H9 (cell line): ENCODE measurements at places on chromosomes 1 and 21. TPM values are rescaled to one million over a fixed set of nuclear protein-coding genes. Genes with fewer than 3 reads are reported as not detected.
A peak's percentile ranks its signal among the peaks of the same experiment; 100 is the strongest.

DNA sequence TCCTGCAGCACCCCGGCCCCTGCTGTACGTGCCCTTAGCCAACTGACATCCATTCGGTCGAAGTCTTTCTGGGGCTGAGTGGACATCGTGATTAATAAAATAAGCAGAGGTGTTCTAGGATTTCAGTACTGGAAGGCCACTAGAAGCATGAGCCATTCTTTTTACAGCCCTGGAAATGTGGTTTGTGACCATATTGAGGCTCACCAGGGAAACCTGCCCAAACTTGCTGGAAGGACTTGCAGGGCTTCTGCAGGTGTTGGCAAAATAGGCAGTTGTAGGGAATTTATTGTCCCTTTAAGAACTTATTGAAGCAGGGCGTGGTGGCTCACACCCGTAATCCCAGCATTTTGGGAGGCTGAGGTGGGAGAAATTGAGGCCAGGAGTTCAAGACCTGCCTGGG is 80.8 kb downstream of the DOP1B start:
- no peak overlapping the region for H3K27ac ChIP-seq
- no peak overlapping the region for H3K4me3 ChIP-seq
- no peak for DNase-seq
- H3K27me3 ChIP-seq = no peaks in the 10 kb centered on the region

DNA sequence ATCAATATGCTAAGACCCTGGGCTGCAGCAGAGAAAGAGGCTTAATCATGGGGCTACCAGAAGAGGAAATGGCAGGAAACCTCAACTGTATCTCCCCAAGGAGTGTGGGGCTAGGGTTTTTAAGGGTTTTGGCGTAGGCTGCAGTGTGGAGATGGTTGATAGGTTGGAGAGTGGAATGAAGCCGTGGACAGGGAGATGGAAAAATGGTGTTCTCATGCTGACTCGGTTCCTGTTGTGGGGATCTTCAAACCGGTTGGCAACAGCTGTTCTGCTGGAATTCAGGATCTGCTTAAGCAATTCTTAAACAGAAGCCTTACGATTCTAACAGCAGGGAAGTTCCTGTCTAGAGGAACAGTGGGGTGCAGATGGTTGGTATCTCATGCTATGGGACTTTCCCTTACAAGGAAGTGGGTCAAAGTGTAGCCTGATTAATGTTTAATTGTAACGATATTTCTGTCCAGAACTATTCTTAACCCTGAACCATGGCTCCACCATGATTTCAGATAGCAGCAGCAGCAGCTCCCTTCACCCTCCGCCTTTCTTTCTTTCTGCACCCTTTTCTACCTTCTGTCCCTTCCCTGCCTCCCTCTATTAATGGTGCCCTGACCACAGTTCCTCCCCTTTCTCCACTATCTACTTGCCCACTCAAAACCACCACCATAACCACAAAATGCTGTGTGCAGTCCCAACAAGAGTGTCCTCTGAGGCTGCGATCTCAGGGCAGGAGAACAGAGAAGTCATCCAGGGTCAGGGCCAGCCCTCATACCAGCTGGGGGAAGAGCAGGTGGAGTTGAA is 30.8 kb downstream of the RSPH1 start:
- H3K4me1 ChIP-seq = peaks cover 11% of the 10 kb centered on the region; the same call in 1 of the 2 replicates
- H3K27ac ChIP-seq = no peak overlapping the region
- no peak overlapping the region; the same call in 2 of the 3 replicates for H3K4me3 ChIP-seq
- no peaks in the 10 kb centered on the region for H3K27me3 ChIP-seq
- no peak for DNase-seq

- no peaks in the 10 kb centered on the region; the same call in 1 of the 2 replicates for H3K36me3 ChIP-seq
- H3K27me3 ChIP-seq = no peaks in the 10 kb centered on the region
- no peak overlapping the region for H3K4me3 ChIP-seq
- no peak overlapping the region for H3K27ac ChIP-seq
- peaks cover 3% of the 10 kb centered on the region; the same call in 1 of the 2 replicates for H3K4me1 ChIP-seq
Observed at GRCh38 chr1:202580619-202581018, 129.6 kb downstream of the SYT2 start.

DNA sequence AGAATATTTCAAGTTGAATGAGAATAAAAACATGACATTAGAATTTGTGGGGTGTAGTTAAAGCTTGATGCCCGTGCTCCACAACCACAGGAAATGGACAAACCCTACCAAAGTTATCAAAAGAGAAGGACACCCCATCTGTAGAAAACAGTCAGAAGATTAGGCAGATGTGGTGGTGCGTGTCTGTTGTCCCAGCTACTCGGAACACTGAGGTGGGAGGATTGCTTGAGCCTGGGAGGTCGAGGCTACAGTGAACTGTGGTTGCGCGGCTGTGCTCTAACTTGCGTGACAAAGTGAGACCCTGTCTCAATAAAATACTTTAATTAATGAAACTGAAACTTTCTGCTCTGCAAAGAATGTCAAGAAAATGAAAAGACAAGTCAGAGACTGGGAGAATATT is 1.5 kb upstream of the SPATC1L start:
- no peaks in the 10 kb centered on the region for H3K27me3 ChIP-seq
- no peak for DNase-seq
- peak overlapping the region; percentile 74 for H3K4me3 ChIP-seq
- H3K4me1 ChIP-seq = peaks cover 4% of the 10 kb centered on the region; the same call in 1 of the 2 replicates
- peaks cover 10% of the 10 kb centered on the region for H3K36me3 ChIP-seq

DNA sequence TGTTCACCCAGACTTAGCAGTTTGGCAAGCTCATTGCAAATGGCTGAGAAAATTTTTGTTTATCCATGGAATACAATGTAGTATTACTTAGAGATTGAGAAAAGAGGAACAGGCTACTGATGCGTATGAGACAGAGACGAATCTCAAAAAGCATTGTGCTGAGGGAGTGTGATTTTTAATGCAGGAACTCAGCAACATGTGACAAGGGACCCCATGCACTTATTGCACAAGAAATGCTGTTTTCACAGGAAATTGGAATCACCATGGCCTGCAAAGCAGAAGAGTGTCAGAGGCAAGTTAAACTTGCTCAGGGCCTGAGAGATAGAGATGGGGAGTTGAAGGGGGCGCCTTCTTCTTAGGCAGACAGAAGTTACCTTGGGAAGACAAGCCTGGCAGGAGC is 32.6 kb upstream of the TLR5 start:
- no peak overlapping the region for H3K4me3 ChIP-seq
- no peak overlapping the region for H3K27ac ChIP-seq
- H3K27me3 ChIP-seq = no peaks in the 10 kb centered on the region

The EIF4G3 gene
- total RNA-seq = 65.5 and 72.0 TPM in 2 replicates
